ENCODE measurements at places on chromosomes 3 and 15. TPM values are rescaled to one million over a fixed set of nuclear protein-coding genes. Genes with fewer than 3 reads are reported as not detected.

GRCh38 chr3:52983336-52983807, 62.5 kb downstream of the SFMBT1 start:
- H3K27ac ChIP-seq = no peak overlapping the region
- no peak for DNase-seq
- H3K27me3 ChIP-seq = no peaks in the 10 kb centered on the region
- H3K4me3 ChIP-seq = no peak overlapping the region
- H3K36me3 ChIP-seq = no peaks in the 10 kb centered on the region

GRCh38 chr15:33844597-33844996, 123.7 kb upstream of the CHRM5 start:
- H3K4me3 ChIP-seq = no peak overlapping the region
- no peak for DNase-seq
- no peaks in the 10 kb centered on the region for H3K27me3 ChIP-seq
- H3K36me3 ChIP-seq = no peaks in the 10 kb centered on the region
- H3K27ac ChIP-seq = no peak overlapping the region
- peaks cover 25% of the 10 kb centered on the region for H3K4me1 ChIP-seq

- H3K27me3 ChIP-seq = no peaks in the 10 kb centered on the region
- peaks cover 62% of the 10 kb centered on the region for H3K4me1 ChIP-seq
- H3K27ac ChIP-seq = no peak overlapping the region
- H3K4me3 ChIP-seq = no peak overlapping the region
Measured at GRCh38 chr3:197426121-197426566, 127.7 kb upstream of the DLG1 start.

- H3K36me3 ChIP-seq = peaks cover 10% of the 10 kb centered on the region
- no peaks in the 10 kb centered on the region for H3K27me3 ChIP-seq
- DNase-seq = peak; percentile 70
- peaks cover 41% of the 10 kb centered on the region for H3K4me1 ChIP-seq
Measured at GRCh38 chr3:10015461-10015904, 10.8 kb upstream of the FANCD2 start.

- H3K36me3 ChIP-seq = no peaks in the 10 kb centered on the region
- H3K4me1 ChIP-seq = no peaks in the 10 kb centered on the region
- no peak for DNase-seq
- H3K4me3 ChIP-seq = no peak overlapping the region
- H3K27ac ChIP-seq = no peak overlapping the region
Measured at GRCh38 chr3:3806856-3807255, 7.6 kb downstream of the LRRN1 start.

FOXB1 gene
- not detected for total RNA-seq

DNA sequence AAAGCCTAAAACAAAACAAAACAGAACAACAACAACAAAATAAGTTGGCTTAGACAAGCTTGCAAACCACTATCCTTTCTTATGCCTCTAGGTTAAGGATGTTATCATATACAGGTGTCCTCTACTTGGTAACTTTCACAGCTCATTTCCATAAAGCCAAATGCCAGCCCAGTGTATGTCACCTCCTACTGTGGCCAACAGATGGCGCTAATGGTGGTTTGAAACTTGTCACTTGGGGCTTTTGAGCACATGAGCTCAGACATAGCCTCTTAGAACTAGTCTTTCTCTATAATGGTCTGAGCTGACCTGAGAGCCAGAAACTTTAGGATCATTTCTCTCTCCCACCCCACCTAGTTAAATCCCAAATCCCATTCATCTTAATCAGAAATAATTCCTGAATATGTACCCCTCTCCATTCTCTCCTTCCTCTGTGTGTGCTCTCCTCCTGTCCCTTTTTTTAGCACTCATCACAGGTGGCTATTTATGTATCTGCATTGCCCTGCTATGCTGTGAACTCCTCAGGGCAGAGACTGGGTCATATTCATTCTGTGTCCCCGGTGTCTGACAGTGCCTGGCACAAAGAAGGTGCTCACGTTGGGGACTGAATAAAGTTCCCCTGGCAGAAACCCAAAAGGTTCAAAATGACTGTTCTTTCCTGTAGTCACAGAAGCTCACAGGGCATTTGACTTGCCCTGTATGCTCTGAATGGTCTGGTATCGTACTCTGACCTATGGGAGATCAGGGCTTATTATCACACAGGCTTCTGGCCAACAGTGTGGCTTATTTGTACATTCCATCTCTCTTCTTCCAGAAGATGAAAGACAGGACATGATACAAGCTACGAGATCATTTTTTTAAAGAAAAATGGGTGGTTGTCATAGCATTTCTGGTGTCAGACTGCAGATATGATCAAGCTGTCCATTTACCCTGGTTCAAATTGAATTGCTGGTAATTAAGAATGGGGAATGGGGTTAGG, 319.3 kb upstream of the AZI2 start:
- no peak overlapping the region for H3K4me3 ChIP-seq
- no peaks in the 10 kb centered on the region for H3K27me3 ChIP-seq
- H3K4me1 ChIP-seq = no peaks in the 10 kb centered on the region
- DNase-seq = peak; percentile 48
- no peak overlapping the region for H3K27ac ChIP-seq

- H3K36me3 ChIP-seq = peaks cover 19% of the 10 kb centered on the region
- H3K4me3 ChIP-seq = no peak overlapping the region
- no peak for DNase-seq
- H3K27ac ChIP-seq = no peak overlapping the region
- no peaks in the 10 kb centered on the region for H3K27me3 ChIP-seq
- H3K4me1 ChIP-seq = no peaks in the 10 kb centered on the region
Measured at GRCh38 chr3:160554980-160555379, 10.4 kb downstream of the KPNA4 start.

DNA sequence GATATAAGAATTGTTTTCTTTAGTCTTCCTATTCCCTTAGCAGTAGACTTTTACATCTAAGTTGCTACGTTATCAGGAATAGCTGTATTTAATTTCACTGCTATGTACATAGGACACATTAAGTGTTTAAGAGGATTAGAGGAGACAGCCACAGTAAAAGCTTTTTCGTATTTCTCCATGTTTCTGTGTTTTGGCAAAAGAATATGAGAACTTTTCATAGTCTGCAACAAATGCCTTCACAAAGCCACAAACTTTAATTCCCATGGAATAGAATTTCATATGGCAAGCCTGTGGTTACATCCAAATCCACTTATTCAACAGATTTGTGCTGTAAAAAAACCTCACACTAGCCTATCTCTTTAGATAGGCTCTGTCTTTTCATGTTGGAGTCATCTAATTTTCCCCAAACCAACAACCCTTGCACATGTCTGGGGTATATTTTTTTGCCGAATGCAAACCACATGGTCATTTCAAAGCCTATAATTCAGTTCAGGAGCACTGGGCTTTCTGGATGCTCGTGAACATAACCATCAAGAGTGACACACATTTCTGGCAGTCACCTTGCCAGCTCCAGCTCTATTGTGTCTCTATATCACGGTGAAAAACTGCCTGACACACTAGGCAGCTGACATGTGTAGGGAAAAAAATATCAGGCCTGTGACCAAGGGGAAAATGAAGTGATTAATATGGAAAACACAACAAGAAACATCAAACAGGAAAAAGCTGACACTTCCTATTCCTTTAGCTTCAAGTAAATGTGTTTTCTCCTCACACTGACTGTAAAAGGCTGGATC, 19.2 kb downstream of the PLD1 start:
- peaks cover 48% of the 10 kb centered on the region for H3K4me1 ChIP-seq
- H3K36me3 ChIP-seq = no peaks in the 10 kb centered on the region
- H3K27me3 ChIP-seq = no peaks in the 10 kb centered on the region
- peak overlapping the region; percentile 76 for H3K27ac ChIP-seq
- no peak for DNase-seq

GOLGA8T gene
- not detected for total RNA-seq
